ENCODE measurements at places on chromosomes 2 and 18. TPM values are rescaled to one million over a fixed set of nuclear protein-coding genes. Genes with fewer than 3 reads are reported as not detected.

MAPK4 gene
- not detected for total RNA-seq

ALPP gene
- total RNA-seq, result not detected

LOXHD1 gene
- not detected for total RNA-seq

KCNS3 gene
- not detected for total RNA-seq

STAMBP gene
- total RNA-seq, result 40.6 TPM

ARMC9 gene
- total RNA-seq, result 2.5 TPM

RNF138 gene
- 62.5 TPM for total RNA-seq

SERPINB10 gene
- total RNA-seq, result 5.1 TPM

RGPD4 gene
- 0.07 TPM for total RNA-seq

LINC00305 gene
- not detected for total RNA-seq

ZC3H6 gene
- total RNA-seq, result 3.4 TPM

AQP12A gene
- total RNA-seq, result not detected

DNAJB2 gene
- total RNA-seq, result 47.9 TPM

ACMSD gene
- not detected for total RNA-seq

GULP1 gene
- total RNA-seq, result not detected

TOGARAM2 gene
- 6.8 TPM for total RNA-seq

CDH19 gene
- total RNA-seq, result not detected

EFHD1 gene
- total RNA-seq, result not detected

NGEF gene
- total RNA-seq, result not detected

CCDC178 gene
- not detected for total RNA-seq

RDH14 gene
- total RNA-seq, result 14.7 TPM

PXDN gene
- total RNA-seq, result 3.4 TPM

FNDC4 gene
- total RNA-seq, result not detected

GPR75 gene
- total RNA-seq, result 13.2 TPM

TMEM247 gene
- total RNA-seq, result not detected

AFG3L2 gene
- total RNA-seq, result 45.1 TPM

GCG gene
- not detected for total RNA-seq

UXS1 gene
- 116 TPM for total RNA-seq

EDAR gene
- total RNA-seq, result not detected

FAM110C gene
- total RNA-seq, result 0.90 TPM

AP1S3 gene
- total RNA-seq, result 7.2 TPM

RAB10 gene
- 92.2 TPM for total RNA-seq

MAP2 gene
- total RNA-seq, result not detected

CTLA4 gene
- total RNA-seq, result 13.7 TPM

UGT1A5 gene
- not detected for total RNA-seq

MXD1 gene
- total RNA-seq, result 27.6 TPM

RUFY4 gene
- not detected for total RNA-seq

POTEJ gene
- not detected for total RNA-seq

EGR4 gene
- not detected for total RNA-seq

NEURL3 gene
- not detected for total RNA-seq

NOL4 gene
- total RNA-seq, result not detected

ELOA2 gene
- total RNA-seq, result not detected

RAD51AP2 gene
- not detected for total RNA-seq

LYPD6 gene
- not detected for total RNA-seq

OXER1 gene
- not detected for total RNA-seq

CIB4 gene
- not detected for total RNA-seq

IL36B gene
- not detected for total RNA-seq

HMSD gene
- 55.4 TPM for total RNA-seq

RAPGEF4 gene
- 0.43 TPM for total RNA-seq

R3HDM1 gene
- 81.3 TPM for total RNA-seq

DSG1 gene
- total RNA-seq, result not detected

SLC14A1 gene
- total RNA-seq, result 2.3 TPM

C2orf42 gene
- 26.1 TPM for total RNA-seq

NPHP1 gene
- 0.28 TPM for total RNA-seq

MRPL30 gene
- total RNA-seq, result 19.3 TPM

SERPINB11 gene
- not detected for total RNA-seq
